ENCODE measurements at places on chromosomes 5 and 9. TPM values are rescaled to one million over a fixed set of nuclear protein-coding genes. Genes with fewer than 3 reads are reported as not detected.

Gene ABLIM3
- 13.9 TPM for total RNA-seq

Gene PCDHB8
- 0.27 TPM for total RNA-seq

Gene HSD17B3
- total RNA-seq, result not detected

Gene PCDHB13
- total RNA-seq, result 0.27 TPM

Gene ITGA2
- 171 TPM for total RNA-seq

Gene PRXL2C
- 40.0 TPM for total RNA-seq

Gene APBA1
- 12.4 TPM for total RNA-seq

Gene CAVIN4
- total RNA-seq, result 1.4 TPM

Gene PIP5K1B
- not detected for total RNA-seq

Gene EPB41L4A
- 0.54 TPM for total RNA-seq

Gene CFAP157
- 0.09 TPM for total RNA-seq

Gene PCDHA1
- total RNA-seq, result 0.09 TPM

Gene FGFR4
- 0.74 TPM for total RNA-seq

Gene WHRN
- 2.1 TPM for total RNA-seq

Gene GGTA1
- 0.18 TPM for total RNA-seq

Gene CDX1
- 0.65 TPM for total RNA-seq

Gene PPWD1
- total RNA-seq, result 35.2 TPM

Gene PKD2L2
- total RNA-seq, result not detected

Gene ANKS6
- 13.8 TPM for total RNA-seq

Gene MARCOL
- total RNA-seq, result not detected

Gene SPATA31E1
- total RNA-seq, result not detected

Gene OTP
- not detected for total RNA-seq

Gene GOLM1
- 72.0 TPM for total RNA-seq

Gene WNT8A
- total RNA-seq, result not detected

Gene KYAT1
- total RNA-seq, result 5.3 TPM

Gene KIF24
- total RNA-seq, result 0.74 TPM

Gene CCDC171
- total RNA-seq, result 13.3 TPM

Gene ACOT12
- not detected for total RNA-seq

Gene RUSC2
- 32.9 TPM for total RNA-seq

Gene MSANTD3
- 76.1 TPM for total RNA-seq

Gene ZCCHC9
- 26.5 TPM for total RNA-seq
